Heart right ventricle (tissue), 16 donors: ENCODE measurements at places on chromosomes 13 and 19. TPM values are rescaled to one million over a fixed set of nuclear protein-coding genes. Genes with fewer than 3 reads are reported as not detected.

CILP2 gene
- total RNA-seq: 0.19 TPM

IL4I1 gene
- total RNA-seq: 0.26 TPM

OR10H4 gene
- not detected for total RNA-seq

GRCh38 chr19:55622242-55622969 lies 2.0 kb downstream of the ZNF784 start:
- DNase-seq: no peak

- DNase-seq: no peak
These were observed 17.8 kb upstream of the KCTD4 start for GRCh38 chr13:45218689-45219088.

DNA sequence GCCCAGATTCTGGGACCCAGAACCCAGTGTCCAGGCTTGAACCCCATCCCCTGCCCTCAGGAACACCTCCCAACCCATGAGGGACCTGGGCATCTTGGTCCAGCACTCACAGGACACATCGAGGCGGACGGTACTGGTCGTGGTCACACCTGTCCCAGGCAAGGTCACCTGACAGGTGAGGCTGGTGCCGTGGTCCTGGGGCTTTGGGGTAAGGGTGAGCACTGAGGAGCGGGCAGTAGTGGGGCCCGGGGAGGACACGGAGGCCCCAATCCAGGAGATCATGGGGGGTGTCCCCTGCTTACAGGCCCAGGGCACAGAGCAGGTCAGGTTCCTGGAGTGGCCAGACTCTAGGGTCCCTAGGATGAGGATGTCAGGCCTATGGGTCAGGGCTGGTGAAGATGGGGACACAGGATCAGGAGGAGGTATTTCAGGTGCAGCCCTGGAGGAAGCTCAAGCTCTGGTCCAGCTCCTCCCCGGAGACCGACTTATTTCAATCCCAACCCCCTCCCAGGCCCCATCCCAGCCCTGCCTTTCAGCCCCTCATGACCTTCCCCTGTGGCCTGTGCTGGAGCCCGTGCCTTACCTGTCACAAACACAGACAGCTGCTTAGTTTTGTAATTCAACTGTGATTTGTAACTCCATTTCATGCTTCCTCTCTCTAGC lies 772 bp downstream of the SIGLEC8 start:
- DNase-seq: no peak

- no peak for DNase-seq
These were observed 1.3 kb upstream of the RINL start for GRCh38 chr19:38879400-38879751.

DNA sequence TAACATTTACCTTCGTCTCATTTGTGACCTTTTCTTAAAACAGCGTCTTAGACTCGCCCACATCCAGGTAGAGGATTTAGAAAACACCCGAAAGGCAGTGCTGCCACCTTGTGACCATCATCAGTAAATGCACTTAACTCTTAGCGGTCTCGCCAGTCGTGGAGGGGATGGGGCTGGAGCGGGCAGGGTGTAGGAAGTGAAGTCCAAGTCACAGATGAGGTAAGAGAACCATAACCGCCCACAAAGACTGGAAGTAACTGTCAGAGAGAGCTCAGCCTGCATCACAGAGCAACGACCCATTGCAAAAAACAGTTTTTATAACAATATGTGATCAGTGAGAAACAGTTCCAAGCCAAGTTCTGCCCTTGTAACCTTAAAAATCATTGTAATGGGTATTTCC lies 10.7 kb upstream of the CEACAM3 start:
- DNase-seq: peak; percentile 29

DNA sequence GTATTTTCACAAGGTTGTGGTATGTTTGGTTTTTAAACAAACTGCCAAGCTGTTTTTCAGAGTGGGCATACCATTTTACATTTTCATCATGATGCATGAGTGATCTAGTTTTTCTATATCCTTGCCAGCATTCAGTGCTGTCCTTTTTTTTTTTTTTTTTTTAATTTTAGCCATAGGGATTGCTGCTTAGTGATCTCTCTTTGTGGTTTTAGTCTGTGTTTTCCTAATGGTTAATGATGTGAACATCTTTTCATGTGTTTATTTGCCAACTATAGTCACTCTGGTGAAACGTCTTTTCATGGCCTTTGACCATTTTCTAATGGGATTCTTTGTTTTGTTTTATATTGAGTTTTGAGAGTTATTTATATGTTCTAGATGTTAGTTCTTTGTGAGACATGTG lies 59.7 kb downstream of the SHISA2 start:
- DNase-seq: no peak

DNA sequence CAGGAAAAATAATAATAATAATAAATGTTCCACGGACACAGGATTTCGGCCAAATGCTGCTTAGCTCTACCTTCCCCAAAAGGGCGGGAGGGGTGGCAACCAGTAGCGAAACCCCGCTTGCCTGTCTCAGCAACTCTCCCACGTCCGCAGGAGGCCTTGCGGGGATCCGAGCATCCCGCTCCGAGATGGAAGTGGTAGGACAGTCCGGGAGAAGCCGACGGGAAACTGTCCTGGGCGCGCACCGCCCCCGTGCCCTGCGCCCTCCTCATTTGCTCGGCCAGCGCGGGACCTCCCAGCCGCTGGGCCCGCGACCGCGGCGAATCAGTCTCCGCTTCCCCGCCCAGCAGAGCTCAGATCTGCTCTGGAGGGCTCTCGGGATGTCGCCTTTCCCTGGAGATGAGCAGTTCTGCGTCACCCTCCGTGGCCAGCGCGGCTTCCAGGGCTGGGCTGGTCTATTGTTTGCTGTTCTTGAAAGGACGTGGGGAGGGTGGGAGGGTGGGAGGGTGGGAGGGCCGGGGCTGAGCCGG lies 48.9 kb upstream of the PABPC3 start:
- no peak for DNase-seq
